ENCODE measurements at places on chromosomes 5 and 9. TPM values are rescaled to one million over a fixed set of nuclear protein-coding genes. Genes with fewer than 3 reads are reported as not detected.

The ZFR gene
- total RNA-seq, result 81.4 TPM

The GDNF gene
- 0.18 TPM for total RNA-seq

The PLAC8L1 gene
- total RNA-seq, result not detected

- DNase-seq, result no peak
Observed at GRCh38 chr9:128383791-128384190, 12.6 kb downstream of the URM1 start.

GRCh38 chr5:153985498-153985897 lies 53.2 kb downstream of the FAM114A2 start:
- no peak for DNase-seq

The RIMOC1 gene
- total RNA-seq, result 10.3 TPM

DNA sequence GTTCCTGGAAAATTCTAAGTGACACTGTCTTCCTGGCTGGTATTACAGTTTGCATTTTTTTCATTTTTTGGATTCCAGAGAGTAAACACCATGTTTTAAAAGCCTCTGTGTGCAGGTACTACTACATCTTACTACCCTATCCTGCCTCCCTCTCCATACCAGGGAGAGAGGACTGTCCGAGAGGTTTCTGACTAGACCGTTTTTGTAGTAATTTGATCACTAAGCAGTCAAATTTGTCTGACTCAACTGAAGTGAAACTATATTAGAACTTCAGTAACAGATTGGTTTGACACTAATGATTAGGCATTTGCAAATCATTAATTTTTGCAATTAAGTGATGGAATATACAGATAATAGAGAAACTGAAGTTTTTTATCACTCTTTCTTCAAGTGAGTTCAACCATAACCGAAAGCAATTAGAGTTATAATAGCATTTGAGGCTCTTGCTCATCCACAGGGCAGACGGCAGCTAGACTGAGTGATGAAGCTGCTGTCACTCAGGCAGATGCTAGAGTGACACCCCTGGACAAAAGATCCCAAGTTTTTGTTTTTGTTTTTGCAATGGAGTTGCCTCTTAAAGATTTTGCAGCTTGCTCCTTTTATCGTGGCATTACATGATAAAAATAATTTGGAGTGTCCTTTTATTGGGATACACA lies 44.3 kb downstream of the SMARCA2 start:
- no peak for DNase-seq

The GARIN3 gene
- not detected for total RNA-seq

The ADAMTS12 gene
- total RNA-seq, result 51.3 TPM

DNA sequence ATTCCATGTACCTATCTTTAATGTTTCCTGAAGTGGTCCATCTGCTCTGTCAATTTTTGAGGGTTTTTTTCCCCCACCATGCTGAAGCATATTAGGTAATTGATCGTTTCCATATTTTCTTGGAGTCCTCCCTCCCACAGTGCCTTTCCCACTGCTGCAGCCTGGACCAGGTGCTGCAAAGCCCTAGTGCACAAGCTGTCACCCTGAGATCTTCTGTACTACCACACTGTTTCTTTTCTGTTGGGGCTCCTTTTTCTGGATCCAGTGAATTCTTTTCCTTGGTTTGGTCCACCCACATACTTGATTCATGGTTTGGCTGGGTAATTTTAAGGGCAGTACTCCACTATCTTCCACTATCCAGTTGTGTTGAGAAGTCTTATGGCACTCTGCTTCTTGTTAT lies 30.9 kb upstream of the FAM169A start:
- DNase-seq, result no peak

DNA sequence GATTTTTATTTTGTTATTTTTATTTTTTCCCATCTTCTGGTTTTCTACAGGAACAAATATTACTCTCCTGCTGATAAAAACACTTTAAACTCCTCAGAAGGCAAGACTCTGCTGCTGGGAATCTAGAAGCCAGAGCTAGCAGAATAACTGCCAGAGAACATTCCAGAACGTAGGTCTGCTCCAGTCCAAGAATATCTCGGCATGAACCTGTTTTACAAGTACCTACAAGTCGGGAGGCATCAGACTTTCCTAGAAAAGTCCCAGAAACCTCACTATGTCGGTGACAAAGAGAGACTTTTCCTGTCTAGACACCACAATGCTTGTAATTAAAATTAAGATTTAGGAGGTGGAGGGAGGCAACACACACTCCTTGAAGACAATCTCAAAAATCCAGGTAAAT lies 41.4 kb downstream of the FABP6 start:
- no peak for DNase-seq

GRCh38 chr5:80399526-80400239 lies 8.2 kb upstream of the ZFYVE16 start:
- peak; percentile 73 for DNase-seq

GRCh38 chr5:153938191-153938842 lies 100.4 kb downstream of the FAM114A2 start:
- DNase-seq, result no peak

- DNase-seq, result peak; percentile 90
Observed at GRCh38 chr9:33131790-33132772, 35.1 kb downstream of the B4GALT1 start.

GRCh38 chr5:150309886-150310239 lies 7.2 kb upstream of the ARSI start:
- DNase-seq, result no peak

The TAF11L5 gene
- not detected for total RNA-seq

All from IMR-90 (cell line).